ENCODE measurements at places on chromosomes 4 and X. TPM values are rescaled to one million over a fixed set of nuclear protein-coding genes. Genes with fewer than 3 reads are reported as not detected.

The SGCB gene
- total RNA-seq, result 18.8 TPM

The MAGEB10 gene
- total RNA-seq, result not detected

The AKAP14 gene
- total RNA-seq, result not detected

The SATL1 gene
- not detected for total RNA-seq

The AMTN gene
- not detected for total RNA-seq

The DUSP9 gene
- total RNA-seq, result 1.9 TPM

The GPR119 gene
- total RNA-seq, result not detected

The XAGE2 gene
- not detected for total RNA-seq

The ARMCX6 gene
- total RNA-seq, result 51.0 TPM

The SOWAHB gene
- 0.05 TPM for total RNA-seq

The CHST7 gene
- 42.6 TPM for total RNA-seq

The NMU gene
- total RNA-seq, result 0.48 TPM

The FDCSP gene
- total RNA-seq, result not detected

The CCSER1 gene
- total RNA-seq, result not detected

The USP26 gene
- total RNA-seq, result not detected

The SASH3 gene
- not detected for total RNA-seq

The CD40LG gene
- total RNA-seq, result not detected

The LRP2BP gene
- total RNA-seq, result 0.14 TPM

The SLC16A2 gene
- 24.0 TPM for total RNA-seq

The TCEAL9 gene
- 87.7 TPM for total RNA-seq

The F9 gene
- not detected for total RNA-seq

The UGT2B28 gene
- total RNA-seq, result not detected

The MTTP gene
- total RNA-seq, result not detected

The SHOX gene
- total RNA-seq, result not detected

The NAP1L2 gene
- total RNA-seq, result 1.1 TPM

The CTAG2 gene
- not detected for total RNA-seq

The PLK4 gene
- 13.4 TPM for total RNA-seq

The FAM90A26 gene
- total RNA-seq, result not detected

The HTR2C gene
- not detected for total RNA-seq

The CACNA1F gene
- not detected for total RNA-seq

The DMRTC1 gene
- total RNA-seq, result not detected

The ADAMTS3 gene
- total RNA-seq, result not detected

The KLHL8 gene
- 4.4 TPM for total RNA-seq

The SMIM31 gene
- not detected for total RNA-seq

The VBP1 gene
- 47.0 TPM for total RNA-seq

The GLUD2 gene
- total RNA-seq, result 2.4 TPM
